ENCODE measurements at places on chromosomes 6 and 20.

DNA sequence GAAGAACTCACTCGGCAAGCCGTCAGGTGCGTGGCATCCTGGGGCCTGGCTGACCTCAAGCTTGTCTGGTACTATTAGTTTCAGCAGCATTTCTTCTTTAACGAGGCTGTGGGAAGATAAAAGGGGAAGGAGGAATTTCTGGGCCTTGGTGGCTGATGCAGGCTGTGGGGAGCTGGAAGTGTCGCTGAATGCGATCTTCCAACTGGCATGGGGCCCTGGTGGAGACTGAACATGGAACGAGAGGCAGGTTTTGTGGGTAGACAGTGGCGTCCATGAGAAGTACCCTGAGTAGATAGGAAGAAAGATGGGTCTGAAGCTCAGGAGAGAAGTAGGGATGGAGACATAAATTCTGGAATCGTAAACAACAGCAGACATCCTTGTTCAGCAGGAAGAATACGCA lies 23.9 kb downstream of the ERMARD start:
- DNase-seq = no peak

GRCh38 chr6:170286246-170286933 lies 4.5 kb downstream of the DLL1 start:
- no peak for DNase-seq

- DNase-seq = no peak
These were observed 7.7 kb upstream of the ZKSCAN8 start for GRCh38 chr6:28134015-28134414.

GRCh38 chr6:14456941-14457340 lies 339.4 kb downstream of the CD83 start:
- DNase-seq = no peak

GRCh38 chr6:14066782-14067406 lies 50.7 kb upstream of the CD83 start:
- no peak for DNase-seq

DNA sequence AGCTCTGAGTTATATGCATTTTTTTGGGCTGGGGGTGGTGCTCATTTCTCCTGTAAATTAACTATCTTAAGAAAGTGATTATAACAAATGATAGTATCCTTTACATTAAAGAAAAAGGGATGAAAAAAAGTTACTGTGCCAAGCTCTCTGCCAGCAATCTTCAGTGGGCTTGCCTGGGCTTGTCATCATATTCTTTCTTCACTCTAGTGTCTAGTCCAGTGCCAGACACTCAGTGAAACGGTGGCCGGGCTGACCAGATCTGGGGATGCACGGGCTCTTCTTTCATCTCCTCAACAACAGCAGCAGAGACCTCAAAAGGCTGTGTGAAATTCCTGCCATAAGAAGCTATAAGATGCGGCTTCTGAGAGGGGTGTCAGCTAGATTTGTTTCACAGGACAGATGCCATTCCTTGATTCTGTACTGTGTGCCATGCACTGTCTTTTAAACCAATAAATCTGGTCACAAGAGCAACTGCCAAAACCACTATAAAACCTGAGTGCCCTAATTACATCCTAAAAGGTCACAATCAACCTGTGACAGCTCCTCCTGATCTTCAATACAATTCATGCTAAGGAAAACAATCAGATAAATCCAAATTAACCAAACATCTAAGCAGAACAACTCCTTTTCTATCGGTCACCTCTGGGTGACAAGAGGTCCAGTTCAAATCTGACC lies 12.1 kb downstream of the EXOC2 start:
- no peak for DNase-seq

DNA sequence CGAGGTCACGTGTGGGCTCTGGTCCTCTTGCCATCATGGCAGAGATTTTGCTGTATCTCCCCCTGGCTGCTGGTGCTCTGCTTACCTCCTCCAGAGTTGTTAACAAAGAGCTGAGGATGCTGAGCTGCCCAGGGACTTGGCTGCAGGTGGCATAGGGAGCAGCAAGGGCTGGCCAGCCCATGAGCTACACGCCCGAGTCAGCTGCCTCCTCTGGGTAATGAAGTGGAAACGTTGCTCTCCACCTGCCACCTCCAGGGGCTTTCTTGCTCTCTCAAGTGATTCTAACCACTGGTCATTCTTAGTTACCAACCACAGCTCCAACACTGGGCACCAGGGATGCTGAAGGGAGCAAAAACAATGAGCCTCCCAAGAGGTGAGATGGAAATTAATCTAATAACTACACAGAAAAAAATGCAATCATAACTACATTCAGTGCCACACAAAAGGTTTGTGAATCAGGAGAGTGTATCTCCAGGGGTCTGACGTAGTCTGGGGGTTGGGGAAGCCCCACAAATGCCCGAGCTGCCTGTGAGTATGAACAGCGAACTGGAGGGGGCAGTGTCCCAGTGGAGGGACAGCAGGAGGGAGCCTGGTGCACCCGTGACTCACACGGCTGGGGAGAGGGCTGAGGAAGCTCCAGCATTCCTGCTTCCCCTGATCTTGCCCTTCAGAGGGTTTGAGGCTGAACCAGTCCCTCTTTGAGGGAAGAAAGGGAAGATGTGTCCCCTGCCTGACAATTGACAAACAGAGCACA lies 78.7 kb downstream of the CDH26 start:
- DNase-seq = no peak

- no peak for DNase-seq
These were observed 110.9 kb downstream of the RPP40 start for GRCh38 chr6:4892785-4893485.

DNA sequence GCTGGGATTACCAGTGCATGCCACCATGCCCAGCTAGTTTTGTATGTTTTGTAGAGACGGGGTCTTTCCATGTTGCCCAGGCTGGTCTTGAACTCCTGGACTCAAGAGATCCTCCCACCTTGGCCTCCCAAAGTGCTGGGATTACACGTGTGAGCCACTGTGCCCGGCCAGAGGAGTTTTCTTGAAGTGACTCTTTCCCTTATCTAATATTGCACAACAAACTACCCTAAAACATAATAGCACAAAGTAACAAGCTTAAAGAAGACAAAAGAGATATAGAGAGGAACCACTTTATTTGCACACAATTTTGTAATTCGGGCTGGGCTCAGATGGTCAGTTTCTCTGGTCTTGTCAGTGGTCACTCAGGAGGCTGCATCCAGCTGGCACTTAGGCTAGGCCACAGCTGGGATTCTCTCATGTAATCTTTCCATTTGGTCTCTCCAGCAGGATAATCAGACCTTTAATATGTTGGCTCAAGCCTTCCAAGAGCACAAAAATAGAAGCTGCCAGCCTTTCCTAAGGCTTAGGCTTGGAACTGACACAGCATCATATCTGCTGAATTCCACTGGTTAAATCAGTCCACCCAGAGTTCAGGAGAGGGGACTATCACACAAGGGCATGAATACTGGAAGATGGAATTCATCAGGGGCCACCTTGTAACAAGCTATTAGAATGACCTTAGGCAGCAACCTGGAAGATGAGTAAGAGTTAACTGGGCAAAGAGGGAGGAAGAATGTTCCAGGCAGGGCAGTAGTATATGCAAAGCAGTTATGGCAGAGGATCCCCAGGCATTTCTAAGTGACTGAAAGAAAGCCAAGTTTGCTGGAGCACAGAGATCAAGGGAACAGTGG lies 56.7 kb upstream of the PNRC1 start:
- no peak for DNase-seq

- no peak for DNase-seq
These were observed 54.1 kb downstream of the ILRUN start for GRCh38 chr6:34642427-34642826.

DNA sequence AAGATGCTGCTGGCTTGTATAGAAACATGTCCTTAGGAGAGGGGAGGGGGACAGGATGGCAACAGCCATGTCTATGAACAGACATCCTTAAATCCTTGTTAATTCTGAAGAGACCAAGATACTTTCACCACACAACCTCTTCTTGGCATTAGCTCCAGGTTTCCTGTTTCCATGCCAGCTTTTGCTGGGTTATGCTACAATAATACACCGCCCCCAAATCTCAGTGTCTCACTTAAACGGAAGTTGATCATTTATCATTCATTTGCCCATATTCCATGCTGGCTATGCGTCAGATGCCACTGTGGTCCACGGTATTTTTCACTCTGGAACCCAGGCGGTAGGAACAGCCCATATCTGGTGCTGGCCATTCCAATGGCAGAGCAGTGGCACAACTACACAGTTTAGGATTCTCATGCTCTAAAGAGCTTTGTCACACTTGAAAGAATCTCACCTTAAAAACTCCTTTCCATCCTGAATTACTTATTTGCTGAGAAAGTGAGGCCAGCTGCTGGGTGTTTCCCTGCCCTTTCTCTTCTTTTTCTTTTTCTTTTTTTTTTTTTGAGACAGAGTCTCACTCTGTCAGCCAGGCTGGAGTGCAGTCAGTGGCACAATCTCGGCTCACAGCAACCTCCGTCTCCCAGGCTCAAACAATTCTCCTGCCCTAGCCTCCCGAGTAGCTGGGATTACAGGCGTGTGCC lies 3.7 kb upstream of the RNASET2 start:
- DNase-seq = no peak

GRCh38 chr20:36096435-36096834 lies 58.1 kb upstream of the EPB41L1 start:
- no peak for DNase-seq

DNA sequence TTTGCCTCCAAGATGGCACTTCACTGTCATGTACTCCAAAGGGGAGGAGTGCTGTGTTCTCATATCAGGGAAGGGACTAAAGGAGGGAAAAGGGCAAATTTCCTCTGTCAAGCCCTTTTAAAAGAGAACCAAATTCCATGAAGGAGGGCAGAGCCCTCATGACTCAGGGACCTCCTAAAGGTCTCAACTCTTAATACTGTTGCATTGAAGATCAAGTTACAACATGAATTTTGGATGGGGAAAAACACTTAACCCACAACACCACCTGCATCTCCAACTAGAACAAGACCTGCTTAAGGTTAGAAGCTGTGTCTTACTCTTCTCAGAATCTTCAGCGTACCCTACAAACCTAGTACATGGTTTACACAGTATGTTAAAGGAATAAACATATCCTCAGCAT lies 23.7 kb upstream of the FBXO30 start:
- no peak for DNase-seq

Data from AG09309 (cell line).